ENCODE measurements at places on chromosomes 7 and 10.

DNA sequence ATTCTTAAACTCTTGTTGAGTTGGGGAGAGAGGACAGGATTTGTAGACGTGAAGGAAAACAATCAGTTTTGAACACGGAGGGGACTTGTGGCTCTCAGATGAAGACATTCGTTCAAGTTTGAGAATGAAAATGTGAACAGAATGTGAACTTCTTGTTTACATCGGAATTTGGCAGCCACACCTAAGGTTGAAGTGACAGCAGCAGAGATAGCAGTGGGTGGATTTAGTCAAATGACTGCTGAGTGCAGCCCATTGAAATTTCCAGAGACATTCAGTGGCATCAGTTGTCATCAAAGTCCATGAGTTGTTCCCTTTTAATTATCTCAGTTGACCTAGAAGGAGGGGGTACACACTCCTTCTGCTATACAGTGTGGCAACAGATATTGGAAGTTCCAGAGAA lies 280.0 kb downstream of the SEMA3D start:
- DNase-seq: no peak

- DNase-seq: peak; percentile 20
These were observed 14.9 kb upstream of the CRCP start for GRCh38 chr7:66099551-66100407.

- DNase-seq: no peak
These were observed 59.0 kb upstream of the CHST15 start for GRCh38 chr10:124152139-124153022.

DNA sequence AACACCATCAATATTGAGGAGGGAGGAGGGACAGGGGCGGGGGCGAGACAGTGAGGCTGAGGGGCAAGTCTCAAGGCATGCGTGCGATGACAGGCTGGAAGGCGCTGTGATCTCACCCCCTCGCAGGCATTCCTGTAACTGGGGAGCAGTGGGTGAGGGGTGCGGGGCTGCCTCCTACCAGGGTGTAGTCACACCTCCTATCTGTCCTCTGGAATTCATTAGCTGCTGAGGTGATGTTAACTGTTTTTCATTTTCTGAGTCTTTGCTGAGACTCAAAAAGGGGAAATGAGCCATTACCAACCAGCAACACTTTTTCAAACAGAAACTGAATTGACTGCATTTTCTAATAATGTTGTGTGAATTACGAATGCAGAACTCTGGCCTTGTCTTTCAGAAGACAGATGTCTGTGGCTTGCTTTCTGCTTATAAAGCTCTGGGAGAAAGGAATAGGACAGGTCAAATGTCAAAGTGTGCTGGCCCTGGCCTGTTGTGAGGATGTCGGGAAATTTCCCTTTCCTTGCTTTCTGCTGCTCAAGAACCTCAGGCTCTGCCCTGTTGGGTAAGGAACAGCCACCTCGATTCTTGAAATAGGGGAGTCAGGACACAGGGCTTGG lies 23.7 kb upstream of the CDH23 start:
- no peak for DNase-seq

- no peak for DNase-seq
These were observed 21.2 kb downstream of the CALML5 start for GRCh38 chr10:5477948-5478693.

GRCh38 chr10:60309371-60309770 lies 80.3 kb downstream of the ANK3 start:
- DNase-seq: no peak

- no peak for DNase-seq
These were observed 328.9 kb downstream of the RPS24 start for GRCh38 chr10:78362406-78363022.

GRCh38 chr7:15963206-15963605 lies 276.7 kb upstream of the MEOX2 start:
- no peak for DNase-seq

DNA sequence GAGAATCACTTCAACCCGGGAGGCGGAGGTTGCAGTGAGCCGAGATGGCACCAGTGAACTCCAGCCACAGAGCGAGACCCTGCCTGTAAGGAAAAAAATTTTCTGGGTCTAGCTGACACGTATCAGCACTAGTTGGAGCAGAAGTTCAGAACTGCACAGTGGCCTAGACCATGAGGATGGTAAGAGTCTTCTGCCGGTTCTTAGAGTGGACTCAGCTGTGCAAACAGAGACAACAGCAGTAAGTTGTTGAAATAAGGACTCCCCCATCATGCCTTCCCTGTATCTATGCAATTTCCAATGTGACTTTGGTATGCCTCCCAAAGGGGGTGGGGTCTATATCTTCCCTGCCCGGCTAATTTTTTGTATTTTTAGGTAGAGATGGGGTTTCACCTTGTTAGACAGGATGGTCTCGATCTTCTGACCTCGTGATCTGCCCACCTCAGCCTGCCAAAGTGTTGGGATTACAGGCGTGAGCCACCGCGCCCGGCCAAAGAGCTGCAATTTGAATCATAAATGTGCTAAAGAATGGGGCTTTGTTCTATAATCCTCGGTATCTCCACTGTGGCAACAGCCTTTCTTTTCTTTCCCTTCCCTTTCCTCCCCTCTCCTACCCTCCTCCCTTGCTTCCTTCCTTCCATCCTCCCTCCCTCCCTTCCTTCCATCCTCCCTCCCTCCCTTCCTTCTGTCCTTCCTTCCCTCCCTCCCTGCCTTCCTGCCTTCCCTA lies 14.5 kb upstream of the RNF216 start:
- no peak for DNase-seq

- no peak for DNase-seq
These were observed 135.8 kb downstream of the CAMK1D start for GRCh38 chr10:12484941-12485805.

DNA sequence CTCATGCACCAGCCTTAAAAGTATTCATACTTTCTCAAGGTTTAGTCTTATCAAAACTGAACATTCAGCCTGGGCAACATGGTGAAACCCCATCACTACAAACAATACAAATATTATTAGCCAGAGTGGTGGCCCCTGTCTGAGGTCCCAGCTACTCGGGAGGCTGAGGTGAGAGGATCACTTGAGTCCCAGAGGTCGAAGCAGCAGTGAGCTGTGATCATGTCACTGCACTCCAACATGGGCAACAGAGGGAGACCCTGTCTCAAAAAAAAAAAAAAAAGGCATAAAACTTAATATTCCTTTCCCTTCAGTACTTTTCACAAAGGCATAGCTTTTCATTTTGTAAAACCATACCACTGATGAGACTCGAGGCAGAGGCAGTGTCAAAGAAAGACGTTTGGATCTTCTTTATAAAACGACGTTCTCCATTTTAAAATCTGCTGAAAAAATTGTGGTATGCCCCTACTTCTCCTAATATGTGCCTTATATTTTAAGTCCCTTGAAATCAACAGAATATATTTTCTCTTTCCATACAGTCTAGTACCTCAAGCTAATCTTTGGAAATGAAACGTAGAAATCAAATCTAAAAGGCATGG lies 1.9 kb downstream of the NSUN6 start:
- no peak for DNase-seq

- no peak for DNase-seq
These were observed 1.1 kb upstream of the CDH23 start for GRCh38 chr10:71395621-71396020.

DNA sequence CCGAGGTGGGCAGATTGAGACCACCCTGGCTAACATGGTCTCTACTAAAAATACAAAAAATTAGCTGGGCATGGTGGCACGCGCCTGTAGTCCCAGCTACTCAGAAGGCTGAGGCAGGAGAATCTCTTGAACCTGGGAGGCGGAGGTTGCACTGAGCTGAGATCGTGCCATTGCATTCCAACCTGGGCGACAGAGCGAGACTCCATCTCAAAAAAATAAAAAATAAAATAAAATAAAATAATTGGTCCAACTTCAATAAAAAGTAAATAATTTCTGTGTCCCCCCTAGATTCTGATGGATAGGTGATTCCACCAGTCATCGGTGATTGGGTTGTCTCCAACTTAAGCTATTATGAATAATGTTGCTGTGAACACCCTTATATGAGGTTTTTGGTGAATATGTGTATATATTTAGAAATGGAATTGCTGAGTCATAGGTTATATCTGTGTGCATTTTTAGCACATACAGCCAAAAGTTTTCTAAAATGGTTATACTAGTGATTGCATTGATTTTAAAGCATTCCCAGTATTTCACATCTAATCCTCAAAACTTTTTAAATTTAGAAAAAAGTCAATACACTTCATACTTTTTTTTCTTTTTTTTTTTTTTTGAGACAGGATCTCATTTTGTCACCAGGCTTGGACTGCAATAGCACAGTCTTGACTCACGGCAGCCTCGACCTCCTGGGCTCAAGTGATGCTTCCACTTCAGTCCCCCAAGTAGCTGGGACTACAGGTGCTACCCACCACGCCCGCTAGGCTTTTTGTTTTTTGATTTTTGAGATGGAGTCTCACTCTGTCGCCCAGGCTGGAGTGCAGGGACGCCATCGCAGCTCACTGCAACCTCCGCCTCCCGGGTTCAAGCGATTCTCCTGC lies 13.7 kb upstream of the SRPK2 start:
- DNase-seq: no peak

GRCh38 chr7:112069879-112070321 lies 136.3 kb downstream of the DOCK4 start:
- DNase-seq: no peak

DNA sequence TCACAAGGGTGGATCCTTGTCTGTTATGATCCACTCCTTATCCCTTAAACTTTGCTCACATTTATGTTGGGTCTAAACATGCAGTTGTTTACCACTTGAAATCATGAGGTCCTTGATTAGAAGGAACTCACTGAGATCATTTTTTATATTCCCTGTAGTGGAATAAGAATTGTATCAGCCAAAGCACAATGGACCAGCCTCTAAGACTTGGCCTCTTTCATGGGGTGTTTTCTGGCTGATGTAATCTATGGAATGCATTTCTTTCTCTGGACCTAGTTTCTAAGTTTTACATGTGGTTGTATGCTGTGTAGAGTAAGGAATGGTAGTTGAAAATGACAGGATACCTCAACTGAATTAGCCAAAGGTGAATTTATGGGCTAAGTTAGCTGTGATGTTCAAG lies 376.6 kb downstream of the SORCS3 start:
- DNase-seq: no peak

DNA sequence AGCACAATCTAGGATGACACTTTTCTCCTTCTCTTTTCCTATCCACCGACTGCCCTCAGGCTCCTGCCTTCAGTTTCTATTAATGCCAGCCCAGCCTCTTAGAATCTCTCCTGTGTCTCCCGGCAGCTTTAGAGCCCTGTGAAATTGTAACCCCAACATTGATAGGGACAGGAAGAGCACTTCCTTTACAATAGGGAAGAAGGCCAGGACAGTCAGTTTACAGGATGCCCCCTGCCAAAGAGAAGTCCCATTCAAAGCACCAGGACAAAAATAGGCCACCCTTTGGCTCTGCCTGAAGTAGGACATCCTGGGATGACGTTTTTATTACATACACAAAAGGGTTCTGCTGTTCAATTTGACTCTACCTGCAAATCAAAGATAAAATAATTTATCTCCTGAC lies 64.7 kb upstream of the ANK3 start:
- no peak for DNase-seq

DNA sequence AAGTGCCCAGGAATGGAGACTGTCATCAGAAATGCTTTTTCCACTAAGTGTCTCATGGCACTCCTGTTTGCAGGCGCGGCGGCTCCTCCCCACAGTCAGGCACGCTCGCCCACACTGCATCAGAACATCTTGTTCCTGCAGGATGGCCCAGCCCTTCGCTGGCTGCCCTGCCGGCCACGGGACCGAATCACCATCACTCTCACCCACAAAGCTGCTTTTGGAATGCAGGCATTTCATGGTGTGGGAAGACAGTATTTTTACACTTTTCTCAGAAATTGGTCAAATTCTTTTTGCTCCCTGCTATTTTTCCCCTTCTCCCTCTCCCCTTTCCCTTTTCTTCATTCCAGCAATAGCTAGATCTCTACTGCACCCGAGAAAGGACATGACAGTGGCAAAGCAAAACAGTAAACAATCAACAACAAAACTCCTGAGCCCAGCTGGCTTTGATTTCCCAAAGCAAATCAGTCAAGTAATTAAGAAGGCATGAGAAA lies 176.1 kb upstream of the TNS3 start:
- DNase-seq: no peak

GRCh38 chr7:107228291-107228690 lies 59.5 kb downstream of the HBP1 start:
- DNase-seq: no peak

DNA sequence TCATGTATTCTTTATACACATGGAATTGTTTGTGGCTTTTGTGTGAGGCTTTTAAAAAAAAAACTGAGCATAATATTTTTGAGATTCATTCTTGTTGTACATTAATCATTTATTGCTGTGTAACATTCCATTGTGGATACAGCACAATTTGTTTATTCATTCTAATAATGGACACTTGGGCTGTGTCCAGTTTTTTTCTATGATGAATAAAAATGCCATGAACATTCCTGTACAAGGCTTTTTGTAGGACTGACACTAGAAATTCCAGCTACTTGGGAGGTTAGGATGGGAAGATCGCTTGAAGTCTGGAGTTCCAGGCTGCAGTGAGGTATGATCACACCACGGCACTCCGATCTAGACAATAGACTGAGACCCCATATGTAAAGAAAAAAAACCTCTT lies 254.3 kb upstream of the CACNA2D1 start:
- no peak for DNase-seq

GRCh38 chr10:131444286-131444685 lies 132.8 kb upstream of the TCERG1L start:
- DNase-seq: no peak

GRCh38 chr7:157444843-157445135 lies 108.0 kb downstream of the DNAJB6 start:
- no peak for DNase-seq

Data from T-helper 2 cell treated with Interferon-gamma antibody and Interleukin-4, amounts not matched to agents 5 μg/mL and 100 μg/mL, for 36 hours (primary cell).